ENCODE measurements at places on chromosomes 11 and 22.

DNA sequence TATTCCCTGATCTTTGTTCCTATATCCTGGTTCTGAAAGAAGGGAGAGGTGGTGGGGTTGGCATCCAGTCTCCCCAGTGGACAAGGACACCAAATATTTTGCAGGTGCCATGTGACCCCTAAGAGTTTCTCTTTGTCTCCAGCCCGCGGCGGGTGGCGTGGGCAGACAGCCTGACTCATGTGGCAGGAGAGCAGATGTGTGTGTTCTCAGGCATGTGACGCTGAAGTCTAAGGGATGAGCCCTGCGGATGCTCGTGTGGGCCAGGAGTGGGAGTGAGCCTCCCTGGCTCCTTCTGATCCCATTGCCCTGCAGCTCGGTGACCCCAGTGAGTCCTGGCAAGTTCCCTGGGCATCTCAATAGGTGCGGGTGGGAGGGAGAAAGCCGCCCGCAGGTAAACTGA lies 94.8 kb upstream of the TBCEL start:
- DNase-seq = no peak

DNA sequence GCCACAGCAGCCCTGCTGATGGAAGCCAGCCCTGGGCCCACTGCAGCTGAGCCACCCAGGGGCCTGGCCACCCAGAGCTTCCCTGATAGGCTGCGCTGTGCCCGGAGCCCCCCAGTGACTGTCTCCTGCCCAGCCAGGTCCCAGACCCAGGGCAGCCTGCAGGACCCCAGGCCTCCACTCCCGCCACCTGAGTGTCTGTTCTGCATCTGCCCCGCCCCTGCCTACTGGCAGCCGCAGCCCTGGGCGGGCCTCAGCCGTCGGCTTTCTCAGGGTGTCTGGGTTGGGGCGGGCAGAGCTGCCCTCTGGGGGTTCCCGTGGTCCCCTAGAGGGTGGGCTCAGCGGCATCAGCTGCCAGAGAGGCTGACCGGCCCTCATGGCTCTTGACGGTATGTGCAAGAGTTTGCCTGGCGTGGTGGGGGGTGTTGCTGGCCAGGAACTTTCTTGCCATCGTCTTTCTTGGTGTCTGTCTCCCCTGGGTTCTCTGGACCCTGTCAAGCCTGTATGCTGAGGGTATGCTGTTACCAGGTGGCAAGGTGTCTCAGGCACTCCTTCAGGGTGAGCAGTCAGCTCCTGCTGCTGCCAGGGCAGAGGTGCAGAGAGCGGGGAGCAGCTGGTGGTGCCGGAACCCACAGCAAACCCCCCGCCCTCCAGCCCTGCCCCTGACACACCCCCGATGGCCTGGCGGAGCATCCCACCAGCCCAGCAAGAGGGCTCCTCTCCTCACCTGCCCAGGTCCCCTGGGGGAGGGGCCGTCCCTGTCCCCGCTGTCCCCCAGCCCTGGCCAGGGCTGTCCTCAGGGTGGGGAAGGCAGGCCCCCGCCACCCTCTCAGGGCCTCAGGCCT lies 12.2 kb upstream of the PIM3 start:
- DNase-seq = no peak

DNA sequence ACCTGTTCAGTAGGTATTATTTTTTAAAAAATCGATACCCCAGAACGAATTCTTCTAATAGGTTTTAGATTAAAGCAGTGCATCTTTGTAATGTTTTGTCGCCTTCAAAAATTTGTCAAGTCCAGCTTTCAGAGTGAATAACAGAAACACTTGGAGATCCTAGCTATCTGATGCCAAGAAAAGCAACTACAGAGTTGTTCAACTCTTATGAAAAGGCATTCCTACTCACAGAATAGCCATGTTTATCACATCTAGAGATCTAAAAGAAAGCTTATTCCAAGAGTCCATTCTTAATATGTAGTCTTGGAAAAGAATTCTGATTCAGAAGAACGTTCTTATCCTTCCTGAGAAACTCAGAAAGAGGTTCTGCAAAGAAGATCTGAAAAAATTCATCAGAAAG lies 268.5 kb downstream of the TTC28 start:
- DNase-seq = no peak

- no peak for DNase-seq
These were observed 10.4 kb downstream of the OR51B4 start for GRCh38 chr11:5291207-5291838.

DNA sequence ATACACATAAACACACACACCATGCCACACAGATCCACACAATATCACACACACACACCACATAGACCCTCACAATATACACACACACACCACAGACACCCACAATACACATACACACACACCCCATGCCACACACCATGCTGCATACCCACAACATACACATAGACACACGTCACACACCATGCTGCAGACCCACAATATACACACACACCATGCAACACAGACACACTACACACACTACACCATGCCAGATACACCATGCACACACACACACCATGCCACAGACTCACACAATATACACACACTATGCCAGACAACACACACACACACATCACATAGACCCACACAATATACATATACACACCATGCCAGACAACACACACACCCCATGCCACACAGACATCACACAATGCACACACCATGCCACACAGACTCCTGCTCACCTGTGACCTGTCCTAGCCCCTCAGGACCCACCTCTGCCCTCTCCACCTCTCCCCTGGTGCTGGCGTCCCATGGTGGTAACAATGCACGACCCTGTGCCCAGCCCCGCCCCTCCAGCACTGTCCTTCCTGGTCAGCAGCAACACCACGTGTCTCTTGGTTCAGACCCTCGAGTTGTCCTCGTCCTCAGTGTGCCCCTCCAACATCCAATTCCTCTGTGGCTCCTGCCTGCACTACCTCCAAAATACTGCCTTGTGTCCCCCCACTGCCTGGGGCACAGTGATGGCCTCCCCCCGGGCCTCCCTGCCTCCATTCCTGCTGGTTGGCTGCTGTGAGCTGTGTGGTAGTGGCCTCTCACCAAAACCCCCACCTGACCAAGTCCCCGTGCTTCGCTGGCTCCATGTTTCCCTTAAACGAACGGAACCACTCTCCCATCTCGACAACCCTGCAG lies 23.7 kb upstream of the RFPL3 start:
- DNase-seq = no peak

- DNase-seq = no peak
These were observed 32.5 kb upstream of the OR6M1 start for GRCh38 chr11:123838659-123839058.

GRCh38 chr11:134460881-134461280 lies 48.8 kb upstream of the B3GAT1 start:
- DNase-seq = no peak

GRCh38 chr11:2569321-2569721 lies 124.5 kb downstream of the KCNQ1 start:
- DNase-seq = no peak

DNA sequence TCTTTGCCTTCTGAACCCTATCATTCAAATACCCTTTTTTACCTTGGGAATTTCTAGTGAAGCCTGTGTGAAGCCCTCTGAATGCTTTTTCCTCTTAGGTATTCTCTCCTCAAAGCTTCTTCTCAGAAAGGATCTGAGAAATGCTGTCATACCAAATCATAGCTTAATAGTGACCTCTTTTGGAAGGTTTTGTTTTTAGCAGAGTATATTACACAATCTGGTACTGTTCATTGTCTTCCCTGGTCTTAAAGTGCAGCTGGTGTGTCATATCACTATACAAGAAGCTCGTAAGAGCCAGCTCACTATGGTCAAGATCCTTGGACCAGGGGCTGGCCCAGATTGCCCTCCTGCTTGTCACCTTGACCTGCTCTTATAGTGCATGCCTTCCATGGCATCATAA lies 204.4 kb upstream of the ANO5 start:
- DNase-seq = no peak

GRCh38 chr22:19098157-19098556 lies 24.1 kb downstream of the DGCR2 start:
- no peak for DNase-seq

DNA sequence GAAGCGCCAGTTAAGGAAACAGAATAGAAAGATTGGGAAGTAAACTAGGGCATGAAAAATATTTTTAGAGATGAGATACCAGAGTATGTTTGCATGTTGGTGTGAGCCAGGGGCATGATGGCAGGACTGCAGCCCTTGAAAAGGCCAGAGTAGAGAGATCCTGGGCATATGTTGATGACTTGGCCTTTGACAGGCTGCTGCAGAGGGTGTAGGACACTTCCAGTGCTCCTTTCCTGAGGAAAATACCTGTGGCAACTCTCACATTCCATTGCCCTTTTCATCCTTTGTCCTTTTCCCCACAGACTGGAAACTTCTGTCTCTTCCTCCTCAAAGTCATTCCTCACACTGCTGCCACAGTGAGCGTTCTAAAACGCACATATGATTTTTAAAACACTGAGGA lies 150.7 kb upstream of the CCDC90B start:
- DNase-seq = no peak

DNA sequence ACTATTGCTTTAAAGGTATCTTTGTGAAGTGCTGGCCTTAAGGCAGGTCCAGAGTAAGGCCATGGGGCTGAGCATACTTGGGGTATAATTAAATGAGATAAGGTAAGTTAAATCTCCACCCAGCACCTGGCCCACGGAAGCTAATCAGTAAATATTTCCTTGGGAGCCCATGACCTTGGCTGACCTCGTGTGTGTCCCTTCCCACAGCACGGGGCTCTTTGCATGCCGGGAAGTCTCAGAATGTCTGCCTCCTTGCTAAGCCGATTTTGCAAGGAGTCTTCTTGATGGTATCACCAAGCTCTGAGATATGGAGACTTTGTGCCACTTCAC lies 46.5 kb downstream of the ADM start:
- DNase-seq = no peak

DNA sequence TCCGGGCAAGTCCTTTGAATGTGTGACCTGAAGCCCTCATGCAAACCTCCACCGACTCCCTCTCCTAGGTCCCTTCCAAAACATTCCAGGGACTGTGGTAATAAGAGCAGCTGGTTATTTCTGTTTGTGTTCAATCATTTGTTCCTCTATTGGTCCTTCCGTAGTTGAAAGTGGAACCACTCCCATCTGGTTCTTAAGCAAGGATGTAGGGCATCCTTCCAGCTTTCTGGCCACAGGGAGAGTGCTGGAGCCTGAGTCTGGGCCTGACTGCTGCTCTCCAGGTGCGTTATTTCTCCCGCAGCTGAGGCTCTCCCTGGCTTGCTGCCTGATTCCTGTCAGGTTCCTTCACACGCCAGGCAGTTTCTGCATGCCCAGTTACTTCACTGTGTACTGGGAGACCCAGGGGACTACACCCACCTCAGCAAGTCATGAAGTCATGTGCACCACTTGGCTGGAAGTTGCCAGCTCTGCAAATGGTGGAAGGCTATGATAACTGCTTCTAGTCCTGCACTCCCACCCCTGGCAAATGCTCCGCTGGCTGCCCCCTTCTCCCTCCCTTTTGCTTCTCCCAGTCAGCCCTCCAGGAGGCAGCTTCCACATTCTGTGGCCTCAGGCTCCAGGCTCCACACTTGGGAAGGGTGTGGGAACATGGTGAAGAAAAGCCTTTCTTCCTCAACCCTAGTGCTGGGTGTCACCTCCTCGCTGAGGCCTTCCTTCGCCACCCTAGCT lies 4.0 kb upstream of the ALX4 start:
- no peak for DNase-seq

DNA sequence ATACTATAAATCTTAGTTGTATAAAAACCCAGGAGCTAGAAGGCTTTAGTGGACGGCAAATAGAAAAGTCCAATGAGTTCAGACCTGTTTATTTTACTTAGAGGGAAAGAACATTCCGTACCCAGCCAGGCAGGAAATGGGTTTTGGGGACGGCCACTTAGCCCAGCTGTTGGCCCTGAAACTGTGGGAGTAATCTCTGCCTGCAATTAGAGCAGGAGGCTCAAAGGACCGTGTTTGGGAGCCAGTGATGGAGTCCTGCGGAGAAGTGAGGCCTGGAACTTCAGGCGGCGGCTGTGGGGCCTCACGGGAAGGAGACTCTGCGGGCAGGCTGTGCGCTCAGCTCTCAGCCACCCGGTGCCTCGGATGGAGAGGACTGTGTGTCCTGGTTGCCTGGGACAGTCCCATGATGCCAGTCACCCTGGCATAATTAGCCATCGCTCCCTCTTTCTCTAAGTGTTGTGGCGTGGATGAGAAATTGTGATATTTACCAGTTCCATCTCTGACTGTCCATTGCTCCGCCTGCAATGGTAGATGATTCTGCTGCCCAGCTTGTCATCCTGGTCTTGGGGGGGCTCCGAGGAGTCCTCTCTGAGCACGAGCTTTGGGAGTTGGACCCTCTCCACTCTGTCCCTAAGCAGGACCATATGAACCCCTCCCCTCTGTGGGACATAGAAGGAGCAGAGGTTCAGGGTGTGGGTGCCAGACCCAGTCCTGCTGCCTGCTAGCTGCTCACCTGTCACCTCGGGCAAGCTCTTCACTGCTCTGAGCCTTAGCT lies 530.3 kb downstream of the TBC1D22A start:
- no peak for DNase-seq

GRCh38 chr11:18668131-18668530 lies 30.4 kb upstream of the TMEM86A start:
- DNase-seq = no peak

Measured in CD4-positive, CD25-positive, alpha-beta regulatory T cell (primary cell).